SJCRH30 (cell line): ENCODE measurements at places on chromosomes 6 and 20. TPM values are rescaled to one million over a fixed set of nuclear protein-coding genes. Genes with fewer than 3 reads are reported as not detected.

The RIMS4 gene
- not detected in 2 replicates for total RNA-seq

DNA sequence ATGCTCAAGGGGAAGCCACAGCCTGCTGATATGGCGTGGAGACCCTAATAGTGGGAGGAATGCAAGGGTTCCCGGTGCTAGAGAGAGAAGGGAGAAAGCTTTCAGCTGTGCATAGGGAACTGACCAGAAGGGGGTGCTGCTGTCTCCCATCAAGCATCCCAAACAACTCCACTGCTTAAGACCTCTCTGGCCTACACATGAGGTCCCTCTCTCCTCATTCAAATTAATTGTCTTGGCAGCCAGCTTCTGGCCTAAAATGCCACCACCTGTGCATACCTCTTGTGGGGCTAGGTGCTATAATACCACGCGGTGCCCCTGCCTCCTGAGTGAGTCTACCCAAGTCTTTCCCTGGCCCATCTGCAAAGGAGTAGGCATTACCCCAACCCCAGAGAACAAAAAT, 14.5 kb downstream of the ADISSP start:
- H3K4me3 ChIP-seq, result no peak overlapping the region
- H3K27ac ChIP-seq, result no peak overlapping the region
- no peaks in the 10 kb centered on the region for H3K4me1 ChIP-seq
- peak; percentile 71 for DNase-seq
- peaks cover 5% of the 10 kb centered on the region; the same call in 1 of the 2 replicates for H3K36me3 ChIP-seq

DNA sequence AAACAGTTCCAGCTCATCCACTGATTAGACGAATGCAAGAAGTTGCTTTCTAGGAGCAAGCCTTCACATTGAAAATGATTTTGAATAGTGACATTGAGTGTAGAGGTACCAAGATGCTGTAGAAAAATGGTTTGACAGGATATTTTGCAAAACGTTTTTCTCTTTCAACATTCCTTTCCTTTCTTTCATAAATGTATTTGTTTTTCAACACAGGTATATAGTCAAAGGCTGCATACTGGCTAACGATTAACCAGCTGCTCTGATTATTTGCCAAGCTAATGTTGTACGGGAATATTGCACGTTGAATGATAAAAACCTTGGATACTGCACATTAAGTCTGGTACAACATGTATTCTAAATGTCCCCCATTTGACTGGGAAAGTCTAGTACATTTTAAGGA, 78.8 kb upstream of the TENT5A start:
- no peaks in the 10 kb centered on the region for H3K36me3 ChIP-seq
- DNase-seq, result no peak
- no peak overlapping the region for H3K4me3 ChIP-seq
- no peak overlapping the region for H3K27ac ChIP-seq

GRCh38 chr6:42355416-42355815, 96.3 kb downstream of the TRERF1 start:
- H3K27ac ChIP-seq, result no peak overlapping the region
- no peak overlapping the region for H3K4me3 ChIP-seq
- no peak for DNase-seq
- H3K27me3 ChIP-seq, result no peaks in the 10 kb centered on the region
- H3K4me1 ChIP-seq, result no peaks in the 10 kb centered on the region

DNA sequence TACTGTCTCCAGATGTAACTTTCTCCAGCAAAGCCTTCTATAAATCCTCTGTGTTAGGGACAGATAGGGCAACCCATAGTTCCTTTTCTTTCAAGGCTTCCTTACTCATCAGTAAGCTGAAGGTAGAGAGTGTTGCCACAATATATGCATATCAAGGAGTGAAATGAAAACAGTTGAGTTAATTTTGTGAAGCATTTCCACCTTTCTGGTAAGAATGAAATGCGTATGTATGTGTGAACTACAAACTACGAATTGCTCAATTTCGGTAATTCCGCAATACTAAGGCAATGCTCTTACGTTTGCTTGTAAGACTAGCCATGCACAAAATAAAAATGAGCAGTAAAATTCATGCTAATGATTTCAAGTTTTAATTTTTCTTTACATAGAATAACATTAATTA, 61.2 kb upstream of the HBS1L start:
- no peaks in the 10 kb centered on the region for H3K36me3 ChIP-seq
- H3K27me3 ChIP-seq, result no peaks in the 10 kb centered on the region

The CITED2 gene
- 23.6 and 24.6 TPM in 2 replicates for total RNA-seq

DNA sequence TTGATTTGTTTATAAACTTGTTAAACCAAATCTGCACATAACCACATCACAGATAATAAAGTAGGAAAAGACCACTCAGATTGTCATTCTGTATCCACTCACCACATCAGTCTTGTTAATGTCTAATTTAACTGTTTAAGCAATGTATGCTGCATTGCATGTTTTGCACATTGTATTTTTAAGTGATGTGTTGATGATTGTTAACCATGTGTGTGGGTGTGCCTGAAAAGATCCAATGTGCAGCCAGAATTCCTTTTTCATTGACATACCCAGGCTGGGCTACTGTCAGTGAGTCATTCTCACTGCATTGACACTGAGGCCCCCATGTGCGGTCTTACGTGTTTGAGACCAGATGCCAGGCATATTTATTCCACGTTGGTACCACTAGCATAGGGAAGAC, 167.3 kb downstream of the TRMT11 start:
- no peak overlapping the region for H3K27ac ChIP-seq
- H3K4me1 ChIP-seq, result no peaks in the 10 kb centered on the region
- H3K4me3 ChIP-seq, result no peak overlapping the region
- no peaks in the 10 kb centered on the region for H3K36me3 ChIP-seq
- peak; percentile 5 for DNase-seq

GRCh38 chr6:70846207-70846835, 110.5 kb downstream of the B3GAT2 start:
- H3K27me3 ChIP-seq, result no peaks in the 10 kb centered on the region
- no peak overlapping the region for H3K27ac ChIP-seq
- H3K4me1 ChIP-seq, result no peaks in the 10 kb centered on the region
- 0 out of 2 replicates have a peak, but pooled peaks cover 3% of the 10 kb centered on the region for H3K36me3 ChIP-seq
- DNase-seq, result peak; percentile 30

DNA sequence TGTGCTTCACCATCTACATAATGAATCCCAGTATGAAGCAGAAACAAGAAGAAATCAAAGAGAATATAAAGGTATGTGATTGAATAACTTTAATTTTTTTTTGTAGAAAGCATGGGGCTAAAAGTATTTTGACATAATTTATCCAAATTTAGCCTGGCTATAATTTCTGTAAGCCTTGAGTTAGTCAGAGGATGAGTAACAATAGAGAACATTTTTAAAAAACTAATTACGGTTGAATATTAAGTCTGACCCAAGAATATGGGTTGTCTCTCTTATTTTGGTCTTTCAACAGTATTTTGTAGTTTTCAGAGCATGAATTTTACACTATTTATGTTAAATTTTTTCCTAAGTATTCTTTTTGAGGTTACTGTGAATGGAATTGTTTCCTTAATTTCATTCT, 2.5 kb downstream of the GMNN start:
- H3K36me3 ChIP-seq, result peaks cover 35% of the 10 kb centered on the region
- H3K27ac ChIP-seq, result no peak overlapping the region
- H3K27me3 ChIP-seq, result no peaks in the 10 kb centered on the region
- H3K4me3 ChIP-seq, result peak overlapping the region; percentile 83
- DNase-seq, result no peak

The TRIM31 gene
- 0.10 TPM in 1 of 2 replicates, not detected in the other for total RNA-seq

DNA sequence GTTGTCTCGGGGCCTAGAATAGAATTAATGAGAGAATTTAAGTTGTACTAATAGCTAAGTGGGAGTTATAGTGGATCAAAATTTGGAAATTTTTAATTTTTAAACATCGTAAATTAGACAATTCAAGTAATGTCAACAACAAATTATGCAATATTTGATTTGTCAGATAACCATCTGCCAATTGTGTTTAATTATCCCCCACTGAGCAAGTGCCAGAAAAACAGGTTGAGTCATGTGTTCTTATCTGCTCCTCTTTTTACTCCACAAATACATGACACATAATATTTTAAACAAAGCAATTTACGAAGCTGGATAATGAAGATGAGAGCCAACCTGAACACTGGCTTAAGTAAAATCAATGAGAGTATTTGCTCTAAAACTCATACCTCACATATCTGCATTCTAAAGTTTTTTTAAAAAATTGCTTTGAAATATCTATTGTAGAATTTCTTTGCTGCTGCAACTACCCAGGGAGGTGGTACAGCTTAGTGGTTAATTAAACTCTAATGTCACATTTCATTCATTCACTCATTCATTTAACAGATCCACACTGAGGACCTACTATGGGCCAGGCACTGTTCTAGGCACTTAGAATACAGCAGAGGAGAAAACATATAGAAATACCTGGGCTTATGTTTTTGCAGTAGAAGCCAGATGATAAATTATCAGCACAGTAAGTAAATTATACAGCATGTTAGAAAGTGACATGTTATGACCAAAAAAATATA, 57.1 kb upstream of the MAP7 start:
- no peak overlapping the region for H3K27ac ChIP-seq
- peaks cover 10% of the 10 kb centered on the region for H3K4me1 ChIP-seq
- H3K4me3 ChIP-seq, result no peak overlapping the region

- no peak for DNase-seq
- no peaks in the 10 kb centered on the region for H3K4me1 ChIP-seq
- no peaks in the 10 kb centered on the region for H3K27me3 ChIP-seq
Observed at GRCh38 chr6:53526000-53526399, 18.9 kb downstream of the GCLC start.

- 0 out of 2 replicates have a peak, but pooled peaks cover 3% of the 10 kb centered on the region for H3K4me1 ChIP-seq
- H3K36me3 ChIP-seq, result 0 out of 2 replicates have a peak, but pooled peaks cover 2% of the 10 kb centered on the region
- H3K4me3 ChIP-seq, result peak within 1 kb of the TSS; percentile 82
- H3K27me3 ChIP-seq, result no peaks in the 10 kb centered on the region
- peak; percentile 75 for DNase-seq
- no peak within 1 kb of the TSS; the same call in 1 of the 2 replicates for H3K27ac ChIP-seq
Observed at GRCh38 chr6:165662749-165663376, at the start of gene PDE10A. Gene PDE10A (minus strand): TSS chr6:165663241. CDS start chr6:165662811, 430 bp downstream.

GRCh38 chr6:37323580-37323979, 30.2 kb upstream of the RNF8 start:
- H3K27ac ChIP-seq, result no peak overlapping the region
- DNase-seq, result peak; percentile 56
- H3K27me3 ChIP-seq, result no peaks in the 10 kb centered on the region
- no peak overlapping the region for H3K4me3 ChIP-seq
- peaks cover 6% of the 10 kb centered on the region; the same call in 1 of the 2 replicates for H3K4me1 ChIP-seq

The PPP1R16B gene
- 34.0 and 36.5 TPM in 2 replicates for total RNA-seq

The MMP24 gene
- not detected in 2 replicates for total RNA-seq

DNA sequence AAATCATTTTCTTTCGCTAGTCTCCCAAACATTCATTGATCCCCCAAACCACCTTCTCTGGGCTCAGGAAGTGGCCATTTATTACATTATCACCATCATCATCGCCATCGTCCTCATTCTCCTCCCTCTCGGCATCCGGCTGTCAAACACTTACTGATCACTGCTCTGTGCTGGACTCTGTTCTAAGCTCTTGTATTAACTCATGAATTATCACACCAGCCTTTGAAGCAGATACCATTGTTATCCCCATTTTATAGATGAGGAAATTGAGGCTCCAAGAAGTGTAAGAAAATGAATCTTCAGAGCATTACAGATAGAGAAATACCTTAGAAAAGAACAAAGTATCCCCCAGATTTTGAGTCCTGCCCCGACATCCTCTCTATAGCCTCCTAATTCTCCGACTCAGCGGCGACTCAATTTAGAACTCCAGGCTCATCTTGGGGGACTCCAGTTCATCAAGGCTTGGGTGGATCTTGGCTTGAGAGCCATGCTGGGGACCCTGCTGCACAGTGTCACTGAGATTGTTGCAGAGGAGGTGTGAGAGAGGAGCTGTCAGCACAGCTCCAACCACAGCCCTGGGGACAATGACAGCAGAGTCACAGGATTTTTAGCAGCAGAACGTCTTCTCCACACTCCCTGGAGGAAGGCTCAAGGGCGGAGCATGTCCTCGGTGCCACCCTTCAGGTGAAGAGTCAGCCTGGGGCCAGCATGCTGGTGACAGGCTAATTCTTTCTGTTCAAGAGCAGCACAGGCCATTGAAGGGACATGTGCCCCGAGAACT, 6.6 kb upstream of the EEF1E1 start:
- no peaks in the 10 kb centered on the region; the same call in 1 of the 2 replicates for H3K4me1 ChIP-seq
- DNase-seq, result no peak
- H3K36me3 ChIP-seq, result no peaks in the 10 kb centered on the region
- no peaks in the 10 kb centered on the region for H3K27me3 ChIP-seq
- H3K4me3 ChIP-seq, result no peak overlapping the region

GRCh38 chr20:44028003-44028730, 113.5 kb downstream of the TOX2 start:
- no peak overlapping the region for H3K27ac ChIP-seq
- no peaks in the 10 kb centered on the region; the same call in 1 of the 2 replicates for H3K36me3 ChIP-seq
- no peaks in the 10 kb centered on the region for H3K4me1 ChIP-seq
- no peaks in the 10 kb centered on the region for H3K27me3 ChIP-seq
- no peak overlapping the region for H3K4me3 ChIP-seq

- H3K4me1 ChIP-seq, result no peaks in the 10 kb centered on the region
- H3K4me3 ChIP-seq, result no peak overlapping the region
- no peaks in the 10 kb centered on the region for H3K36me3 ChIP-seq
- no peak overlapping the region for H3K27ac ChIP-seq
- no peaks in the 10 kb centered on the region for H3K27me3 ChIP-seq
Observed at GRCh38 chr6:82416346-82416745, 52.7 kb downstream of the TPBG start.

DNA sequence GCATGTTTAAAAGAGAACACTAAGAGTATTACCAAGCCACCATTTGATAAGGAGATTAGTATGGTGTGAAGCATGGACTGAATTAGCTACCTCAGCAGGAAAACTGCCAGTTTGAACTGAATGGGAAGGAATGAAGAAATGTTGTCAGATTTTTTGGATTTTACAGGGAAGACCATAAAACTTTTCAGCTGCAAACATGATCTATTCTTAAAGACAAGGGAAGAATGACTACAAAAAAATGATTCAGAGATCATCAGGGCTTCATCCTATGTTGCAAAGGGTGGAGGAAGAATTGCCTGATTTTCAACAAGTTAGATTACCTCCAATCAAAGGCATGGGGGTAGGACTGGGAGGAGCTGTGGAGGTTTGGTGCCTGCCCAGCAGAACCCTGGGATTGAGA, 49.3 kb upstream of the MTRF1L start:
- no peaks in the 10 kb centered on the region for H3K4me1 ChIP-seq
- no peak for DNase-seq
- peaks cover 3% of the 10 kb centered on the region for H3K36me3 ChIP-seq

GRCh38 chr6:73024598-73024997, 200.7 kb downstream of the KHDC1L start:
- no peaks in the 10 kb centered on the region for H3K36me3 ChIP-seq
- no peaks in the 10 kb centered on the region for H3K27me3 ChIP-seq
- H3K4me3 ChIP-seq, result no peak overlapping the region
- no peak overlapping the region for H3K27ac ChIP-seq
- H3K4me1 ChIP-seq, result no peaks in the 10 kb centered on the region
